ENCODE measurements at places on chromosomes 7 and 10.
A peak's percentile ranks its signal among the peaks of the same experiment; 100 is the strongest.

DNA sequence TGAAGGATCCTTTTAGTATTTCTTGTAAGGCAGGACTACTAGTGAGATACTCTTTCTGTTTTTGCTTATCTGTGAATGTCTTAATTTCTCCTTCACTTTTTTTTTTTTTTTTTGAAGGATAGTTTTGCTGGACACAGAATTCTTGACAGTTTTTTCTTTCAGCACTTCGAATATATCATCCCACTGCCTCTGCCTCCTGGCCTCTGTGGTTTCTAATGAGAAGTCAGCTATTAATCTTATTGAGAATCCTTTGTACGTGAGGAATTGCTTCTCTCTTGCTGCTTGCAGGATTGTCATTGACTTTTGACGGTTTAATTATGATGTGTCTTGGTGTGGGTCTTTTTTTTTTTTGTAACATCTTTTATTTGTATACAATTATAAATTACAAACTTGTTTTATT is 12.6 kb upstream of the WAC start:
- no peaks in the 10 kb centered on the region for H3K4me1 ChIP-seq
- H3K4me3 ChIP-seq: no peak overlapping the region
- DNase-seq: no peak
- peaks cover 36% of the 10 kb centered on the region for H3K36me3 ChIP-seq
- H3K27ac ChIP-seq: no peak overlapping the region

GRCh38 chr10:46263831-46264268 is 22.9 kb upstream of the ANTXRL start:
- DNase-seq: no peak
- no peak overlapping the region for H3K27ac ChIP-seq
- H3K4me1 ChIP-seq: no peaks in the 10 kb centered on the region
- no peaks in the 10 kb centered on the region for H3K36me3 ChIP-seq

DNA sequence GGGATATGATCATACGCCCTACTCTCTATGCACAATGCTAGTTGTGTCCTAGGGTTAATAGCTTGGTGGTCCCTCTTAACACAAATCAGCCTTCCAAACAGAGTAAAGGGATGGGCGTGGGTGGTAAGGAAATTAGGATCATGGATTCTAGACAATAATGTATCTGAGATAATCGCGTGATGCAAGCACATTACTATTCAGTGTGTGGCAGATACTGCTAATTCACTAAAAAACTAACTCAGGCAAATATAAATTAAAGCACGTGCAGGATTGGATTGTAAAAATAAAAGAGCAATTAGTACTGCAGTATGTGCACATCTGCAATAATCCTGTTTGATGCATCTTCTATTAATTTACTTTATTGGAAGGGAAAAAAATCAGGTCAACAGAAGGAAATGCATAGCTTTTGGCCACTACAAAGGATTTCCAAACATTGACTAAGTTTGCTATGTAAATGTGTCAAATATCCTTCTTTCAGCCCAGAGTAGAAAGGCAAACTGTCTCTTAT is 22.0 kb downstream of the TWIST1 start:
- no peaks in the 10 kb centered on the region for H3K27me3 ChIP-seq
- peaks cover 48% of the 10 kb centered on the region for H3K4me1 ChIP-seq
- no peak for DNase-seq
- H3K4me3 ChIP-seq: no peak overlapping the region
- H3K27ac ChIP-seq: no peak overlapping the region
- no peaks in the 10 kb centered on the region for H3K36me3 ChIP-seq

GRCh38 chr10:8663131-8663530 is 608.6 kb downstream of the GATA3 start:
- DNase-seq: no peak
- H3K27me3 ChIP-seq: no peaks in the 10 kb centered on the region
- H3K27ac ChIP-seq: no peak overlapping the region
- H3K4me1 ChIP-seq: peaks cover 7% of the 10 kb centered on the region

DNA sequence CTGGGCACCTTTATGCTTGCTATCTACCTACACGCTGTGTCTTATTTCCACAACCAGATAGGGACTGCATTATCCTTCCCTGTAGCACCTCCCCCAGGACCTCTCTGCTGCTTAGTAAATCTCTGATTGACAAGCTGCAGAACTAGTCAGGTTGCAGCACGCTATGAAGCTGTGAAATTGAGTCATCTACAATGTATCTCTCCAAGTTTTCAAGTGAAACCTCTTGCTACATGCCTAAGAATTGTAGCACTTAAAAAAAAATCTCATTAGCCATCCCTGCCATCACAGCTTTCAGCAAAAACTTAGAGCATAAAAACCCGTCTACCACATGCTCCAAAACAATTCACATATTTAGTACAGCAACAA is 69.7 kb upstream of the FGFR2 start:
- H3K36me3 ChIP-seq: no peaks in the 10 kb centered on the region
- peak overlapping the region; percentile 74 for H3K27ac ChIP-seq
- DNase-seq: no peak
- H3K4me3 ChIP-seq: no peak overlapping the region
- peaks cover 43% of the 10 kb centered on the region for H3K4me1 ChIP-seq
